ENCODE measurements at places on chromosomes 3 and 15. TPM values are rescaled to one million over a fixed set of nuclear protein-coding genes. Genes with fewer than 3 reads are reported as not detected.

GRCh38 chr15:90106522-90107117, 4.4 kb upstream of the IDH2 start:
- DNase-seq: no peak

DNA sequence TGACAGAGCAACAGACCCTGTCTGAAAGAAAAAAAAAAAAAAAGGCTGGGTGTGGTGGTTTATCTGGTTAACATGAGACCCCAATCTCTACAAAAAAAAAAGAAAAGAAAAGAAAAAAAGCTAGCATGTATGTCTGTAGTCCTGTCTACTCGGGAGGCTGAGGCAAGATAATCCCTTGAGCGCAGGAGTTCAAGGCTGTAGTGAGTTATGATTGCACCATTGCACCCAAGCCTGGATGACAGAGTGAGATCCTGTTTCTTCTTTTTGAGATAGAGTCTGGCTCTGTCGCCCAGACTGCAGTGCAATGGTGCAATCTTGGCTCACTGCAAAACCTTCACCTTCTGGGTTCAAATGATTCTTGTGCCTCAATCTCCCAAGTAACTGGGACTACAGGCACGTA, 8.4 kb upstream of the DHX30 start:
- DNase-seq: no peak

DNA sequence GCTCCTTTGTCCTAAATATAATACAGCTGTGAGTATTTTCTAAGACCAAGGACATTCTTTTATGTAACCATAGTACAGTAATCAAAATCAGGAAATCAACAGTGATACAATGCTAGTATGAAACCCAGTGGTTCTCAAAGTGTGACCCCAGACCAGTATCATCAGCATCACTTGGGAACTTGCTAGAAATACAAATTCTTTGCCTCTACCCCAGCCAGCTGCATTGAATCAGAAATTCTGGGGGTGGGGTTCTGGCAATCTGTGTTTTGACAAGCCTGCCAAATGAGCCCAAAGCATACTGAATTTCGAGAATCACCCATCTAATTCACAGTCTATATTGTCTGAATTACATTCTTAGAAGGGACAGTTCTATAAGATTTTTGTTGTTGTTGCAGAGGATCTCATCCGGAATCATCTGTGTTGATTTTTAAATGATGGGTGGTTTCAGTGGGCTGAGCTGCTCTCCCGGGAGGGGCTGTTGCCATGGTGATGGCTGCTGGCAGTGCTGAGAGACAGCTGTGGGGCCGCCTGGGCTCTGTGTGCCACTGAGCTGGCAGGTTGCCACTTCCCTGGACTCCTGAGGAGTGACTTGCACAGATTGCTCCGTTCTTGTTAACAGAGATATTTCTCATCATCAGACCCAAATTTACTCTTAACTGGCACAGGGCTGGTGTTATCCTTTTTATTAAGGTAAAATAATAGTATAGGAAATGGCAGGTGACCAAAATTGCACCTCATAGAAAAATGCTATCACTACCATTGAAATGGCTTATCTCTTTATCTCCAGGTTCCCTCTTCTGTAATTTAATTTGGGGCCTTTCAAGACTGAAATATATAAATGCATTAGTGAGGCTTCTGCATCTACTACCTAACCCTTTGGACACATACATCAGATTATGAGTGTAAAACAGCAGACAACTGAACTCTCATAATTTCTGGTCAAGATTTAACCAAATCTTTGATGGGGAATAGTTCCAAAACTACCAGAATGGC, 56.5 kb downstream of the NEK11 start:
- DNase-seq: no peak

GRCh38 chr3:149581248-149581647, 76.6 kb downstream of the WWTR1 start:
- no peak for DNase-seq

DNA sequence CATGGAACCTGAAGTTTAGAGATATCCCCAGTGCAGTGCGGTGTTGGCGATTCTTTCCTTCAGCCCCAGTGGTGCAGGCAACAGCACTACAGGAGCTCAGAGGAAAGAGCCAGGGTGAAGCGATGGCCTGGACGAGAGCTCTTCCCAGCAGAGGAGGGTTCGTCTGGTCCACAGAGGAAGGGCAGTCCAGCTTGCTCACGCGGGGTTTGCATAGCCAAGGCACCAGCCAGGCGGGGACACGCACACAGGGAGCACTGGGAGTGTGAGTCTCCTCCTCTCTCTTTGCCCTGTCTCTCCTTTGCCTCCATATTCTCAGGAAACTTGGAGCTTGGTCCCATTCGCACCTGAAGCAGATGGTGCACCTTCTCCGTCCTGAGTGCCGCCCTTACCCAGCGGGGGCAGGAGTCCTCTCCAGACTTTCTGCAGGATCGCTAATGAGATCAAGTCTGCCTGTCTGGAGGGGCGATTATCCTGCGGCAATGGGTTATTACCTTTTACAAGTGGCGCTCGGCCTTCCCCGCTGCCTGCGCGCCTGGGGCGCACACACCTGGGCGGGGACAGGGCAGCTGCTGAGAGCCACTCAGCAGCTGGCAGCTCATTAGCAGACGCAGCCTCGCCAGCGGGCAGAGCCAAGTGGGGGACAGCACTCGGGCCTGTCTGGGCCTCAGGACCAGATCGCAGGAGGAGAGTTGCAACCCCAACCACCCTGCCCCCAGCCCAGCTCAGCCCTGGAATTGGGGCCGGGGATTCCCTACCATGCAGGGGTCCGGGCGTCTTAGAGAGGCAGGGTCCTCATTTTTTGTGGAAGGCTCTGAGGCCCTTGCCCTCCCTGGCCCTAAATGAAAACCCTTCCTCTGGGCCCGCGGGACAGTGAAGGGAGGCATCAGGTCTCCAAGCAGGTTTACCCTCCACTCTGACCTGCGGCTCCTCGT, 119.0 kb upstream of the MEF2A start:
- DNase-seq: no peak

- DNase-seq: no peak
Observed at GRCh38 chr15:36332301-36332700, 247.1 kb upstream of the CDIN1 start.

GRCh38 chr3:155313300-155313699, 19.8 kb upstream of the STRIT1 start:
- DNase-seq: no peak

- DNase-seq: no peak
Observed at GRCh38 chr3:41701191-41701698, 260.7 kb downstream of the ULK4 start.

GRCh38 chr15:101646672-101647071, 5.5 kb downstream of the TM2D3 start:
- DNase-seq: no peak

- DNase-seq: no peak
Observed at GRCh38 chr15:42084465-42085235, 9.7 kb downstream of the PLA2G4D start.

- no peak for DNase-seq
Observed at GRCh38 chr3:104856741-104857140, 510.0 kb upstream of the ALCAM start.

GRCh38 chr15:51307811-51308210, 30.6 kb downstream of the CYP19A1 start:
- DNase-seq: no peak

DNA sequence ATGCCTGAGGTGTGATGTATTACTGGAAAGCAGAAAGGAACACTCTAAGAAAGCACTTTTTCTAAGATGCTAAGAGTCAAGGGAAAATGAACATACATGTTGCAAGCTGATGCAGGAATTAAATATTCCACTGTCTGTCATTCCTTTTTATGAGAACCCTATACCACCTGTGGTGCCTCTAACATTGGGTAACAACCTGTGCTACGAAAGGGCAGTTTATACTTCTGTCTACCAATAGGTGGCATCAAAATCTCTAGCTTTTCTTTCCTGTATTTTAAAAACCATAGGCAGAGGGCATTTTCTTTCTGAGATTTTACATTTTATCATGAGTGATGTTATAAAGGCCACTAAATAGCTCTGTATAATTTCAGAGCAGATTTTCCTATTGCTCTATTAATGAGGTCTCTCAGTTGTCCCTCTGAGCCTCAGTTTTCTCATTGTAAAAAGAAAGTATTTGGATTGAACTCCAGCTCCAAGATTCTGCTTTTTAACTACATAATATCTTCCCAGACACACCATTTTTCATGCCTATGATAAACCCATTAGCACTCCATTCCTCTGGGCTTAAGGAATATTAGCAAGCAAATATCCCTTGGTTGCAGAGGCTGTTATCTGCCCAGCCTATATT, 3.5 kb upstream of the CPNE4 start:
- DNase-seq: no peak

DNA sequence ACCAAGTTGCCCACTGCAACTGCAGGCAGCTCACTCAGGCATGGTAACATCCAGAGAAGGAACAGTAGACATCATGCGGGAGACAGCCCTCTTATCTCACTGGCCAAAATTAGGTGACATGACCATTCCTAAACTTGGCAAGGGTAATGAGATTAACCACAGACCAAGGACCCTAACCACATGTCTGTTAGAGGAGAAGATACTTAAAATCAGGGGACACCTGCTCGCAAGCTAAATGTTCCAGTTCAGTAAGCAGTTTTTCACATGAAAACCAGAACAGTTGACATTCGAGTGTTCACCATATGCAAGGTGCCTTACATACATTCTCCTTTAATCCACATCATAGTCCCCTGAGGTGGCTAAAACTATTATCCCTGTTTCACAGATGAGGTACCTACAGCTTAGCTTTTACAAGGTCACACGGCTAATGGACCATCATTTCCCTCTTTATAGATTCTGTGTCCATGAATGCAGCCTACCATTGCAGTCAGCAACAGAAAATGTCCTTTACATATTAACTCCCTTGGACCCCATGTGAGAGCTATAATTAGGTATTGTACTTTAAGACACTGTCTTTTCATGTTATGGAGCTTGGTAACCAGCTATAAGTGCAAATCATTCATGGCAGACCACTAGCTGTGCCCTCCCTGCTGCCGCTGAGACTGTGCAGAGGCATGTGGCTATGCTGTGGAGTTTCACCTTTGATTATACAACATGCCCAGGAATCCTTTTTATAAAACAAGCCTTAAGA, 154.1 kb downstream of the LIPC start:
- no peak for DNase-seq

DNA sequence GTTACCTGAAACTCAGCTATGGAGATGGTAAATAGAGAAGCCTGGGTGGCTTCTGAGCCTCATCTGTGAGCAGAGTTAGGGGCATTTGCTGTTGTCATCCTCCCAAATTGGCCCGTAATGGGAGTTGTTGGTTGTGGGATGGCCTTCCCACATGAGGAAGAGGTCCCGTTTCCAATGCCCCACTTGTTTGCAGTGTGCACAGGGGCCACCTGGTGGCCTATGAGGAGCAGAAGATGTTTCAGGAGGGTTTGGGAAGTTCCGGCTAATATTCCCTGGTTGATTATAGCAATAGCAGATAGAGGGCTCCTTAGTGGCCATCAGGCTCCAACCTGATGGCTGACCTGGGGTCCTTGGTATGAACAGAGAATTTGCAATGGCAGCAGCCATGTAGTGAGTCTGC, 1546.5 kb downstream of the OTOL1 start:
- no peak for DNase-seq

GRCh38 chr15:32718821-32719716, 1.3 kb downstream of the GREM1 start:
- no peak for DNase-seq

- no peak for DNase-seq
Observed at GRCh38 chr15:49137861-49138260, 17.5 kb downstream of the COPS2 start.

DNA sequence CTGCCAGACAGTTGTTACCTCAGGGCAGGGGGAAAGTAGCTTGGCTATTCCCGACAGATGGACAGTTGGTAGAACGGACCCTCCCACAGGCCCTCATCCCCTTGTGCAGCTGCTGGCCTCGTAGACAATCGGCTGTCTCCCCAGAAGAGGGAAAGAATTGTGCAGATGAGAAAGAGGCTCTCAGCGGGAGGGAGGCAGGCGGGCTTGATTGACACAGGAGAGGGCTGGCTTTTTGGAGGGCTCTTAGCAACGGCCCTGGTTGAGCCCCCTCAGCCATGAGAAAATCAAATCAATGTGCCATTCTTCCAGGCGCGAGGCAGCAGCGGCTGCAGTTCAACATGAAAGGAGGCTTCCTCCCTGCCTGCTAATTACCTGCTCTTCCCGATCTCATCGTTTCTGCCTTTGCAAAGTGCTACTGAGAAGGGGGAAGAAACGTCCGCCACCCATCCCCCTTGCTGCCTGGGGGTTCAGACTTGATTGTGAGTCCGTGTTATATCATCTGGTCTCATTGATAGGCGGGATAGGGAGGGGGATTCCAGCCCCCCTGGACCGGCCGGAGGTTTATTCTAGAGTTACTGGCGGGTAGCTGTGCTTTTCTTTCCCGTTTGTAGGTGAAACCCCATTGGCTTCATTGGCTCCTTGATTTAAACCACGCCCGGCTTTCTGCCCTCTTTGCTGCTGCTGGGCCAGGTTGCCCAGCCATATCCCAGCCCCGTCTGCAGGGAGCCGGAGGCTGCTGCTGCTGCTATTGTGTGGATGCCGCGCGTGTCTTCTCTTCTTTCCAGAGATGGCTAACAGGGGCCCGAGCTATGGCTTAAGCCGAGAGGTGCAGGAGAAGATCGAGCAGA, at the start of gene TAGLN3:
Gene TAGLN3 (plus strand): TSS at position 287 of the 848 bp plus-strand sequence. CDS start 501 bp downstream, at position 788.
- no peak for DNase-seq

The LRRC3B gene
- not detected for total RNA-seq

The CFAP91 gene
- not detected for total RNA-seq

The COX5A gene
- 45.2 TPM for total RNA-seq

The PTPN9 gene
- 20.9 TPM for total RNA-seq

The PSTPIP1 gene
- 24.5 TPM for total RNA-seq

The FBLN2 gene
- total RNA-seq: 328 TPM

The ANKDD1A gene
- 27.5 TPM for total RNA-seq

All from thoracic aorta (tissue), 2 donors.